CD4-positive, alpha-beta T cell treated with Interleukin-1 beta for 1 hour (primary cell): ENCODE measurements at places on chromosomes 2 and 18.

DNA sequence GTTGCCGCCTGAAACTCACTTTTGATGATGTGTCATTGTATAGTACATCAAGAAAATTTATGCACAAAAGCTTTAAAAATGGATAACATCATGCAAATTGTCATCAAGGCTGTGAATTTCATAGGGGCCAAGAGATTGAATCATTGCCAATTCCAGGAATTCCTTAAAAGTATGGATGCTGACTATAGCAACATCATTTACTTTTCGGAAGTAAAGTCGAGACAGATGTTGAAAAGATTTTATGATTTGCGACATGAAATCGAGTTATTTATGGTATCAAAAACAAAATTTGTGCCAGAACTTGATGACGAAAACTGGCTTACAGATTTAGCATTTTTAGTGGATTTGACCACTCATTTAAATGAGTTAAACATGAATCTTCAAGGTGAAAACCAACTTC is 56.3 kb downstream of the ASB1 start:
- no peak for DNase-seq

DNA sequence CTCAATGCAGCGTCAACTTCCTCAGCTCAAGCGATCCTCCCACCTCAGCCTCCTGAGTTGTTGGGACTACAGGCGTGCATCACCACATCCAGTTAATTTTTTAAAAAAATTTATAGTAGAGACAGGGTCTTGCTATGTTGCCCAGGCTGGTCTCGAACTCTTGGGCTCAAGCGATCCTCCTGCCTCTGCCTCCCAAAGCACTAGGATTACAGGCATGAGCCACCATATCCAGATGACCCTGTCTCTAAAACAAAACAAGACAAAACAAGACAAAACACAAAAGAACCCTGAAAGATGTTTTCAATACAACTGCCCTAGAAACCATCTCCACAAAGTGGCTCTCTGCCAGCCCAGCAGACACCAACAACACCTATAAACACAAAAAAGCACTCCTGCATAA is 31.4 kb downstream of the ANKRD29 start:
- no peak for DNase-seq

GRCh38 chr2:39306626-39307025 is 62.9 kb upstream of the CDKL4 start:
- no peak for DNase-seq

DNA sequence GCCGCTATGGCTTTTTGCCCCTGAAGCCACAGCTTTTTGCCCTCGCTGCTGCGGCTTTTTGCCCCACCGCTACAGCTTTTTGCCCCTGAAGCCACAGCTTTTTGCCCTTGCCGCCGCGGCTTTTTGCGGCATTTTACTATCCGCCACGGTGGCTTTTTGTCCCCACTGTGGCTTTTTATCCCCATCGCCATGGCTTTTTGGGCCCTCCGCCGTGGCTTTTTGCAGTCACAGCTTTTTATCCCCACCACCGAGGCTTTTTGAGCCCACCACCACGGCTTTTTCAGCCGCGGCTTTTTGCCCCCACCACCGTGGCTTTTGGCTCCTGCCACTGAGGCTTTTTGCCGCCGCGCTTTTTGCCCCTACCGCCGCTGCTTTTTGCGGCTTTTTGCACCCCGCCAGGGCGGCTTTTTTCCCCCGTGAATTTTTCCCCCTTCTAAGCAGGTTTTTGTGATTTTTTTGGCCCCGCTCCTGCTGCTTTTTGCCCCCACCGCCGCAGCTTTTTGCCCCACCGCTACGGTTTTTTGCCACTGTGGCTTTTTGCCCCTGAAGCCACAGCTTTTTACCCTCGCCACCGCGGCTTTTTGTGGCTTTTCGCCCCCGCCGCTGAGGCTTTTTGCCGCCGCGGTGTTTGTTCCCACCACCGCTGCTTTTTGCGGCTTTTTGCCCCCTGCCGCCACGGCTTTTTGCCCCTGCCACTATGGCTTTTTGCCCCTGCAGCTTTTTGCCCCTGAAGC is 2797.2 kb upstream of the TEKT4 start:
- no peak for DNase-seq

- peak; percentile 76 for DNase-seq
Measured at GRCh38 chr2:113390124-113390849, 47.2 kb upstream of the ZNG1B start.

DNA sequence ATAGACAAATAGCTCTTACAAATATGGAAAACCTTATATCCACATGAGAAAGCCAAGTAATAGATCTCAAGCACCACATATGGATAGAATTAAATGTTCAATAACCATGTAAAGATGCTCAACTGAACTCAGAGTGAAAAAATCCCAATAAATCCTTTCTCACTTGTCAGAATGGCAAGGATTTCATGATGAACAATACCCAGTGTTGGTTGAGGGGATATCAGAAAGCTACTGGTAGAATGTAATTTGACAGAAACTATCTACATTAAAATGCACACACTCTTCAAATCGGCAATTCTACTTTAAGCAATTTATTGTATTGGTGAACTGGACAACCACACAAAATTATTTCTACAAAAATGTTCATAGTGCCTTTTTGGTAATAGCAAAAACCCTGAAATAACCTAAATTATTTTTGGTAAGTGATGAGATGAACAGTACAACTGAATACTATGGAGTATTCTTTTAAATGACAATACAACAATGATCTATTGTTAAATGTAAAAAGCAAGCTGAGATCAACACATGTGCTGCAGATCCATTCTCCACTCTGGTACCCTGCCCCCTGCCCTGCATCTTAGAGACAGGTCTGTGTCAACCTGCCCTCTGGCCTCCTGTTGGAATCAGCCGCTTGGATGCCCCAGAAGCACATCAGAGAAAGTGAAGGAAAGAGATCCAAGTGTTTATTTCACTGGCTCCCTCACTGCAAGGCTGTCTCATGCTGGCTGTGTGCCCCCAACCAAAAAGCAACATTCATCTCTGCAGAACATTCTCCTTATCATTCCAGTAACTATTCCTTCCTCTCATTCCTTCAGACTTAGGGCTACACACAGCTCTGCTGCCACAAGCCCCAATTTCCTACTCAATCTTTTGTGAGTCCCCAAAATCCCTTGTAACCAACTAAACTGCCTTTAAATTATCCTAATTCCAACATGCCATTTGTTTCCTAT is 442.5 kb downstream of the LRATD1 start:
- DNase-seq: no peak

DNA sequence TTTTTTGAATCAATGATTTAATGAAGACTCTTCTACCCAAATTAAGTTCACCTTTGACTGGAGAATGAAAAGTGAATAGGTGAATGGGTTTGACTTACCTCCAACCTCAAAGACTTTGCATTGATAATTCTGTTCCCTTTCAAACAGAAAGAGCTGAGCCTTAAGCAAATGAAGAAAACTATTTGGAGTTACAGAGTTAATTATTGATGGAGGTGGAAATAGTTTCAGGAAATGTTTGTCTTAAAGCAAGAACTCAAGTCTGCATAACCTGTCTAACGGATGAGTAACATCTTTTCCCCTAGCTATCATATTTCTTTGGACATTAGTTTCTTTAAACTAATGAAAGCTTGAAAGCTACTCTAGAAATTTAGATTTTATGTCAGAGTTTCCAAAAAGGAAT is 166.5 kb downstream of the CERS6 start:
- DNase-seq: no peak

- DNase-seq: no peak
Measured at GRCh38 chr2:19775838-19776237, 125.9 kb downstream of the TTC32 start.

GRCh38 chr2:6602471-6602870 is 263.2 kb downstream of the CMPK2 start:
- no peak for DNase-seq

- DNase-seq: no peak
Measured at GRCh38 chr2:75021672-75022071, 63.2 kb downstream of the POLE4 start.

DNA sequence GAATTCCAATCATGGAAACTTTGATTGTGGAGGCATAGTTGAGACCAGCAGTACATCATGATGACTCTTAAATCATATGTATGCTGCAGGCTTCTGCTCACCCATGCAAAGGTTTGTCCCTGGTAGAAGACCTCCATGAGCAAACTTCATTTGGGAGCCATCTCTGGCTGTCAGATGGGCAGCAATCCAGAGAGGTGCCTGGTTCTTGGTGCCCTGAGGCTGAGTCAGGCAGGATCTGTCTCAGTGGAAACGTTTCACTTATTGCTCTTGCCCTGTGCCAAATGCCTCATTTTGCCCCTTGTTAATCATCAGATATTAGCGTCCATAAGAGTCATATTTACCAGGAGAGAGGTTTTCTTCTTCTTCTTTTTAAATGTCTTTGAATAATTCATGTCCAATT is 151.5 kb upstream of the CELF4 start:
- no peak for DNase-seq

DNA sequence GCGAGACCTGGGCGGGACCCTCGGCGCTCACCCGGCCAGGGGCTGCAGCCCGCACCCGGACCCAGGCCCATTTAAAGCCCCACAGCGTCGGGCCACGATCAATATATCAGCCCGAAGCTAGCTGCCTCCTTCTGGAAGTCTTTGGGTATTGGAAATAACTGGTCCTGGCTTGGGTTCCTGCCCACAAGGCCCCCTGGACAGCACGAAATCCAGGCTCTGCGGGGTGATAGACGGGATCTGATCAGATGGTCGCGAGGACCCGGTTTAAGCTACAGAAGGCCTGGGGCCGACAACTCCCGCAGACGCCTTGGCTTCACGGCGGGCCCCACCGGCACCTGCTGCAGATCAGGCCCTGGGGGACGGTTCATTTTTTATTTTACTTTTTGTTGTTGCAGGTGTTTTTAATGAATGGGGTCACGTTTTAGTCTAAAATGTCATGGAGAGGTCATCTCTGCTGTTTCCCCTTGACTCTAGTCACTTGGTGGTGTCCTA is 362 bp upstream of the PSTPIP2 start:
- DNase-seq: no peak

DNA sequence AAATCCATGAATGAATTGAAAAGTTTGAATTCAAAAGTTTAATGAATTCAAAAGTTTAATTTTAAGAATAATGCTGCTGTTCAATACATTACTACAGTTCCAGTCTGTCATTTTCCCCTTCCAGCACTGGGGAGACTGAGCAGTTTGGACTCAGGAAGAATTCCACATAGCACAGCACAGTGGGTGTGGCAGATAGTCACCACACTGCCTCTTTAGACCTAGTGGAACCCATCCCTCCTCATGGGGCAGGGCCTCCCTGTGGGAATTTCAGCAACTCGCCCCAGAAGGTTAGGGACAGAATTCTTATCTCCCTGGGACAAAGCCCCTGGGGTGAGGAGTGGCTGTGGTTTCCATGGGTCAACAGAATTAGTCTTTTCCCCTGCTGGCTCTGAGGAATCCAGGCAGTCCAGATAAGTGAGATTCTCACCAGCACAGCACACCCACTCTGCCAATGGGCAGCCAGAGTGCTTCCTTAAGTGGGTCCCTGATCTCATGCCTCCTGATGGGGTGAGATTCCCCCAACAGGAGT is 442.0 kb upstream of the SYT4 start:
- DNase-seq: no peak

DNA sequence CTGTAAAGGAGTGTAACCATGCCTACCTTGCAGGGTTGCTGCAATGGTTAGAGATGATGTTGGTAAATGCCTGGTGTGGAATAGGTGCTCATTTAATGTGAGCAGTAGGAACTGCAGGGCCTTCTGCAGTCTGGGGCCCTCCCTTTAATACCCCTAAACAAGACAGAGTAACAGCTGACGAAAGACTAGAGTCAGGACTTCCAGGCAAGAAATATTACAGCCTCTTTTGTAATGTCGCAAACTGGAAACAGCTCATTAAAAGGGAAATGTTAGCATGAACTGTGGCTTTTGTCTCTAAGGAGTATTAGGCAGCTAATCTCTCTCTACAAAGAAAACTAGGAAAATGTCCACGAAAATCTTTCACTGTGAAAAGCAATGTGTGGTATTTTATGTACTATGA is 26.0 kb downstream of the MARCO start:
- no peak for DNase-seq
